Smooth muscle cell of the pulmonary artery (primary cell): ENCODE measurements at places on chromosomes 1 and 21. TPM values are rescaled to one million over a fixed set of nuclear protein-coding genes. Genes with fewer than 3 reads are reported as not detected.

TACSTD2 gene
- total RNA-seq = 0.13 and 0.26 TPM in 2 replicates

RUNX3 gene
- 0.36 TPM in 1 of 2 replicates, not detected in the other for total RNA-seq

ESPN gene
- 0.07 TPM in 1 of 2 replicates, not detected in the other for total RNA-seq

UBE4B gene
- total RNA-seq = 39.6 and 49.6 TPM in 2 replicates

LPGAT1 gene
- 41.5 and 54.0 TPM in 2 replicates for total RNA-seq

RNASEL gene
- 7.0 and 13.4 TPM in 2 replicates for total RNA-seq

GJA8 gene
- total RNA-seq = not detected in 2 replicates

TSPEAR gene
- not detected in 2 replicates for total RNA-seq

CD101 gene
- total RNA-seq = 0.36 and 0.59 TPM in 2 replicates

VWA5B1 gene
- not detected in 2 replicates for total RNA-seq

PDC gene
- total RNA-seq = 0.07 TPM in 1 of 2 replicates, not detected in the other

TMOD4 gene
- total RNA-seq = not detected in 2 replicates
